ENCODE measurements at places on chromosomes 5 and 9.

DNA sequence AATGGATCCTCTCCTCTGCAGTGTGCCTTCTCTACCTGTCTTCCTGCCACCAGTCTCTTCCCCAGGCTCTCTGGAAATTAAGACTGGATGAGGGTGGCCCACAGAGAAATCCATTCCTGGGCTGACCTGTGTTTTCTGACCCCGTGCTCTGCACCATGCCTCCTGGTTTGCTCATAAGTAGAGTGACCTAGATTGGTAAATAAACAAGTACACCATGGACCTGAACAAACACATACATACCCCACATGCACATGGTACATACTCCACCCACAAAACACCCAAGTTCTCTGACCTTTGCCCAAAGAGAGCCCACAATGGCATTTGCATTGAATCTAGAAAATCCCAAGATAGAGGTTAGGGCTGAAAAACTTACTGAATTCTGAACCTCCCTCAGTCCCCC, 77.5 kb upstream of the PLPP6 start:
- DNase-seq: no peak

DNA sequence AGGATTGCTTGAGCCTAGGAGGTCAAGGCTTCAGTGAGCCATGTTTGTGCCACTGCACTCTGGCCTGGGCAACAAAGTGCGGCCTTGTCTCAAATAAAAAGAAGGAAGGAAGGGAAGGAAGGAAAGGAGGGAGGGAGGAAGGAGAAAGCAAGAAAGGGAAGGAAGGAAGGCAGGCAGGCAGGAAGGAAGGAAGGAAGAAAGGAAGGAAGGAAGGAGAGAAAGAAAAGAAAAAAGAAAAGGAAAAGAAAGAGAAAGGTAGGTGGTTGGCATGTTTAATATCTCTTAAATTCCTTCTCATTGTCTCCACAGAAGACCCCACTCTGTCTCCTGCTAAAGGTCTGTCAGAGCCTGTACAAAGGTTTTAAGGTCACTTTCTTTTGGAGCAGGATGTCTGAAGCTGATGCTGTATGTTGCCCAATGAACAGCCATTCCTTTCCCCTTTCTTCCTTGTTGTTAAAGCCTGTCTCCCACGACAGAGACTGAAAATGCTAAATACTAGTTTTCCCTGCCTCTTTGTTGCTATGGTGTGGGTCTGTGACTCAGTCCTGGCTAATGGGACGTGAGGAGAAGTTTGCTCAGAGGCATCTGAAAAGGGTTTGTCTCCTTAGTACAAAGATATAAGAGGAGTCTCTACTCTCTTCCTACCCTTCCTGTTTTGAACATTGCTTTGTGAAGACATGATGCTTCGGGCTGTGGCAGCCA, 213.3 kb downstream of the PCSK1 start:
- DNase-seq: no peak

DNA sequence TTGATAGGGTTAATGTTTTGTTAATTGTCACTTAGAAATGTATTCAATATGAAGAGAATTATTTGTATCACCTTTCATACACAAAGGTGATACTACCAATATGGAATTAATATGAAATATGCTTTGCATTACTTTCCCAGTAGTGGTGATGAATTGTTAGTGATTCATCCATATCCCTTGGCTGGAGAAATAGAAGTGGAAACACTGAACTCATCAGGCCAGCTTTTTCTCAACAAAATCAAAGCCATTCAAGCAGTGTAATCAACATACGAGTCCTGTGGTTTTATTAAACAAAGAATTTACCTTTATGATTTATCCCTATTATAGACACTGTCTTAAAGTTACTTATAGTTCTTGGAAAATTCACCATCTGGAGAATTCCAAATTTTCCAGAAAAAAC, 264.0 kb upstream of the MEF2C start:
- DNase-seq: no peak

GRCh38 chr9:95684516-95684915, 167.7 kb upstream of the PTCH1 start:
- no peak for DNase-seq

DNA sequence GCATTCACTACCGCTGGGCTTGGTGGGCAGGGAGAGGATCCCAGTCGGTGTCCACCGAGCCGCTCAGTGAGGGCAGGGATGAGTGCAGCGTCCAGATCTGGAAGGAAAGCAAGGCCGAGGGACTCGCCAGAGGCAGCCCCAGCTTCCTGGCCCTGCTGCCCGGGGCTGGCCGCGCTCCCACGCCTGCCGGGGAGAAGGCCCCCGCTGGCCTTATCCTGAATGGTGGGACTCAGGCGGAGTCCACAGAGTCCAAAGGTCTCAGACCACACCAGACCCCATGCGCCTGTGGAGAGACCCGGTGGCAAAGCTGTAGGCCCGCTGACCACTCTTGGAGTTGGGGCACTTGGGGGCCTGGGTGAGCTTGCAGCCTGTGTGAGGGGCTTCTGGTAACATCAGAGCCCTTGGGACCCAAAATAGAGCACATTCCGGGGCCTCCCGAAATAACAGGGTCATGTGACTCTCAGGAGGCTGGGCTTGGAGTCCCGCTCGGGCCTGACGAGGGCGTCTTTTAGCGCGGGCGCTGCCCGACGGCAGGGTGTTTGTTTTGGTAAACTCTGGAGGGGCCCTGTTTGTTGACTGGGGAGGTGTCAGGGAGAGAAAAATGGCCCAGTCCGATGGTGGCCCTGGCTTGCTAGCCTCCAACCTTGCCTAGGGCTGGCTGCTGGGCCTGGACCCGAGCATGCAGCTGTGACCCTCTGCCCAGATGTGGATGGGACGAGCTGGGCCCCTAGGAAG, 2.8 kb downstream of the RXRA start:
- DNase-seq: no peak

- DNase-seq: no peak
Measured at GRCh38 chr9:128033609-128034008, 33.5 kb downstream of the NAIF1 start.

- no peak for DNase-seq
Measured at GRCh38 chr5:96024683-96025475, 63.2 kb upstream of the ELL2 start.

DNA sequence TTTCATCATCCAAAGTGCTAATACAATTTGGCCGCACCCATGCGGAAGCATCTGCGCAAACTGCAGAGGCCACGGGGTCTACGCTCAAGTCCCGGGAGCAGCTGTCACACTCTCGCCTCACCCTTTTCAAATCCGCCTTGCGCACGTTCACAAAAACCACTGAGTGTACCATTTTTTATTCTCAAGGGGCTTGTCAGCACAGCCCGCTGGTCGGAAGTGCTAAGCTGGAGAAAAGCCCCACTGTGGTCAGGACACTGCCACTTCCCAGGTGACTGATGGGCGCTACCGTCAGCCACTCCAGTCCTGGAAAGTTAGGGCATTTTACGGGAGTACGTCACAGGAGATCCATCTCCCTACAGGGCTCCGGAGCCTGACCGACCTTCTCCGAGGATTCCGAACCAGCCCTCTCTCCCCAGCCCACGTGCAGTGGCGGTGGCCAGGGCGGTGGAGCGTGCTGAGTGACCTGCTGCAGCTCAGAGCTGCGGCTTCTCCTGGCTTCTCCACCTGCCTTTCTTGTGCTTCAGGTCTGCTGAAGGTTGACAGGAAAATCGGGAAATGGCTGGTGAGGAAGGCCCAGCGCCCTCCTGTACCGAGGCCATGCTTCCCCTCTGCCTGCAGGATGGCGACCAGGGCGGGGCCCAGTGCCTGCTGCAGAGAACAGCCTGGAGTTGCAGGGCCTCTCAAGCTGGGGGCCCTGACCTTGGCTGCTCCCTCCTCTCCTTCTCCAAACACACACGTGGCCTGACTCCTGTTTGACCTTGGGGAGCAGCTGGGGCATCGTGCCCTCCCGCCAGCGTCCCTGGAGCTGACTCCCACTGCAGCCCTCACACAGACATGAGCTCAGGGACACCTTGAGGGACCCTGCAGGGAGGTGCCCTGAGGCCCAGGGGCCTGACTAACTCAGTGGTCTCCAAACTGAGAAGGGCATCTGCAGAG, 14.3 kb downstream of the RASGEF1C start:
- DNase-seq: no peak

- DNase-seq: no peak
Measured at GRCh38 chr5:100232736-100233135, 302.4 kb upstream of the FAM174A start.

GRCh38 chr5:137346281-137346680, 152.8 kb downstream of the SPOCK1 start:
- no peak for DNase-seq

- no peak for DNase-seq
Measured at GRCh38 chr9:71741926-71742648, 26.2 kb downstream of the CEMIP2 start.

- no peak for DNase-seq
Measured at GRCh38 chr5:17309462-17309861, 92.0 kb downstream of the BASP1 start.

GRCh38 chr5:1659100-1659981, 135.6 kb upstream of the LPCAT1 start:
- no peak for DNase-seq

- no peak for DNase-seq
Measured at GRCh38 chr9:138112090-138112748, 234.6 kb downstream of the CACNA1B start.

GRCh38 chr5:103847060-103847459, 284.5 kb upstream of the NUDT12 start:
- no peak for DNase-seq

GRCh38 chr5:108655750-108656450, 91.8 kb upstream of the FER start:
- DNase-seq: no peak

- DNase-seq: no peak
Measured at GRCh38 chr9:73577848-73578247, 426.2 kb downstream of the ANXA1 start.

GRCh38 chr9:125867751-125868415, 120.7 kb downstream of the PBX3 start:
- DNase-seq: no peak

- no peak for DNase-seq
Measured at GRCh38 chr5:160831801-160832200, 20.2 kb downstream of the ATP10B start.

GRCh38 chr5:153256-153655, 38.0 kb upstream of the LRRC14B start:
- DNase-seq: no peak

GRCh38 chr5:26572480-26572879, 465.9 kb downstream of the CDH9 start:
- no peak for DNase-seq

- DNase-seq: no peak
Measured at GRCh38 chr5:11584017-11584416, 320.2 kb downstream of the CTNND2 start.

DNA sequence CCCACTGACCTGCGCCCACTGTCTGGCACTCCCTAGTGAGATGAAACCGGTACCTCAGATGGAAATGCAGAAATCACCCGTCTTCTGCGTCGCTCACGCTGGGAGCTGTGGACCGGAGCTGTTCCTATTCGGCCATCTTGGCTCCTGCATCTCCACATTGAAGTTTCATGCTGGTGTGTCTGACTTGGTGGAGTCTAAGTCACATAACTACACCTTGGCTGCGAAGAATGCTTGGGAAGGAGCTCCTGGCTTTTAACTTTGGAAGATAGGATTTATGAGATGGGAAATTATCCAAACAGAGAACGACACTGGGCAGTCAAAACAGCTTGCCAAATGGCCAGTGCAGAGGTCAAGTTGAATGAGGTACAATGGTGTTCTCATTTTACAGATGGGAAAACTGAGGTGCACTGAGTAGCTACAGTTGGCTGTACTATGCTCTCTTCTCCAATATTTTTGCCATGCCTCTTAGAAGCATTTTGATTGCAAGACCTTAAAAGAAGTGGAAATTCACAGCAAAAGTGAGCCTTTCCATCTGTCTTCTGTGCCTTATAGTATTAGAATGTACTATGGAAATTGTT, 36.7 kb downstream of the CCDC192 start:
- DNase-seq: no peak

- DNase-seq: no peak
Measured at GRCh38 chr9:112021742-112022141, 125.1 kb downstream of the UGCG start.

GRCh38 chr9:29769019-29769418, 2195.7 kb upstream of the C9orf72 start:
- DNase-seq: no peak

DNA sequence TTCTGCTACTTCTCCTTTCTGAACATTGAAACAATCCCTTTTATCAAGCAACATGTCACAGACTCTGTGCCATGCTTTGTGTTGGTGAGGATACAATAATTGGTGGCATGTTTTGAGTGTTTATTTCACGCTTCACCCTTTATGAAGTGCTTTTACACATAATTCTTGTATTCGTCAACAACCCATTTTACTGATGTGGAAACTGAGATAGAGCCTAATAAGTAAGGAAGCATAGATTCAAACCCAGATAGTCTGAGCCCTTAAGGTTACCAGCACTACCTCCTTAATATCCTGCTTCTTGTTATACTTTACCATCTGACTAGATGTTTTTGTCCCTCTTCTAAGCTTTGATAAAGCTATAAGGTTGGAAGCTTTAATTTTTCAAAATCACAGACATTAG, 49.3 kb upstream of the TTC23L start:
- DNase-seq: no peak

GRCh38 chr5:36897616-36898015, 21.0 kb downstream of the NIPBL start:
- DNase-seq: no peak

DNA sequence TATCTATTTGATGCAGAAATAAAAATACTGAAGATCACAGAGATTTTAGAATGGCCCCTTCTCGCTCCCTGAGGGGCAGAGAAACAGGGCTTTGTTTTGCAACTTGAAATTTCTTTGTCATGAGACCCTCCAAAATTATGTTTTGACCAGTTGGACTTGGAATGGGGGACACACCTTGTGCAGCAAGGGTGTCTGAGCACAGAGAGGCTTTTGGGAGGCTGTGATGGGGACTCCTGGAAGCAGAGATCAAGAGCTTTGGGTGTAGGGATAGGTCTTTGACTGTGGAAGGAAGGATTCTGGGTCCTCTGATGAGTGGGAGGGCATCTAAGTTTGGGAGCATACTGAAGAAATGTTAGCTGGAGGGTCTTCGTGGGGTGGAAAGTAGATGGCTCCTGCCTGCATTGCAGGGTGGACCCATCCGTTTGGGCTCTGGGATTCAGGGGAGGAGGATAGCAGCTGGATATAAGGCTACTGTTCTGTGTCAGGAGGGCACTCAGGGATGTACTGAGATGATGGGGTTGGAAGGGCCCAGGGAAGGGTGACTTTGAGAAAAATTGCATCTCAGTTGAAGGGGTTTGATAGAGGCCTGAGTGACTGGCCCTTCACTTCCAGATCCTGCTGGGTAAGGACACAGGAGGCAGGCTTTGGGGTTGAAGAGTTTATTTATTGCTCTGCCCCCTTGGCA, 1.8 kb upstream of the MYORG start:
- no peak for DNase-seq

DNA sequence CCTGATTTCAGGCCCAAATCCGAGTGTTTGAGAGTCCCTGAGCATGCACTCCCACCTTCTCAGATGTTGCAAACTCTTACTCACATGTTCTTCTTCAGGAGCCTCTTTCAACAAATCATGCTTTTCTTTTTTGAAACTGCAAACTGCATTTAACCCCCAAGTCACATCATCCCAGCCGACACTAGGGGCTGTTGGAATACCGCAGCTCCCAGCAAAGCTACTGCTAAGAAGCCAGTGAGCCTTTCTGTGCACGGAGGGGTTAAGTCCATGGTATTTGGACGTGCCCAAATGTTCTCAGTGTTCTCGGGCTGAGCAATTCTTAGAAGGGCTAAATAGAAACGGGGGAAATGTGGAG, 282.9 kb downstream of the NFIB start:
- no peak for DNase-seq

- no peak for DNase-seq
Measured at GRCh38 chr5:2739360-2740050, 12.0 kb downstream of the IRX2 start.

- DNase-seq: peak; percentile 81
Measured at GRCh38 chr9:129885670-129886106, 50.4 kb downstream of the USP20 start.

All from activated CD8-positive, alpha-beta memory T cell treated with anti-CD3 and anti-CD28 coated beads for 4 hours (primary cell).